ENCODE measurements at places on chromosomes 12 and 14.

DNA sequence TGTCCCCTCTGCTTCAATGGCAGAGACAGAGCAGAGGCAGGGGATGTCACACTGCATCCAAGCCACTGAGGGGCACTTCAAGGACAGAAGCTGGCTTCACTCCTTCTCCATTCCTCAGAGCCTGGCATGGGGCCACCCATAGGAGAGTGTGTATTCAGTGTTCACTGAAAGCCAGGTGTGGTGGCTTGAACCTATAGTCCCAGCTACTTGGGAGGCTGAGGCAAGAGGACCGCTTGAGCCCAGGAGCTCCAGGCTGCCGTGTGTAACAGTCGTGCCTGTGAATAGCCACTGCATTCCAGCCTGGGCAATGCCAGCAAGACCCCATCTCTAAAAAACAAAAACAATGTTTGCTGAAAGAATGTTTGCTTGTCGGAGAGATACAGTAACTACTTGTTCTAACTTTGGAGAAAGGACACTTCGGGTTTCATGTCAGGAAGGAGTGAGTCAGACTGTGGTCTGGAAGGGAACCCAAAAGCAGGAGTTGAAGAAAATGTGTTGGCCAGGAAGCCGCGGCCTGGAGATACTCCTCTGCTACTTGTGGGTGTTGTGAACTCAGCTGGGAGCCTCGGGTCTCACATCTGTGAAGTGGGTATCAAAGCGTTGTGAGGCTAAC lies 43.4 kb downstream of the ELK3 start:
- DNase-seq, result no peak

DNA sequence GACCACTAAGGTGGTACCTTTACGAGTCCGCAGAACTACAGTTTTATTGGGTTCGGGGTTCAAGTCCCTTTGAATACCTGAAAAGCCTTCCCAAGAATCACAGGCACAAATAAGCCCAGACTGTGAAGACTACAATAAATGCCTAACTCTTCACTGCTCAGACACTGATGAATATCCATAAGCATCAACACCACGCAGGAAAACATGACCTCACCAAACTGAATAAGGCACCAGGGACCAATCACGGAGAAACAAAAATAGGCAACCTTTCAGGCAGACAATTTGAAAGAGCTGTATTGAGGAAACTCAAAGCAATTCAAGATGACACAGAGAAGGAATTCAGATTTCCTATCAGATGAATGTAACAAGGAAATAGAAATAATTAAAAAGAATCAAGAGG lies 24.2 kb upstream of the P2RX7 start:
- DNase-seq, result no peak

DNA sequence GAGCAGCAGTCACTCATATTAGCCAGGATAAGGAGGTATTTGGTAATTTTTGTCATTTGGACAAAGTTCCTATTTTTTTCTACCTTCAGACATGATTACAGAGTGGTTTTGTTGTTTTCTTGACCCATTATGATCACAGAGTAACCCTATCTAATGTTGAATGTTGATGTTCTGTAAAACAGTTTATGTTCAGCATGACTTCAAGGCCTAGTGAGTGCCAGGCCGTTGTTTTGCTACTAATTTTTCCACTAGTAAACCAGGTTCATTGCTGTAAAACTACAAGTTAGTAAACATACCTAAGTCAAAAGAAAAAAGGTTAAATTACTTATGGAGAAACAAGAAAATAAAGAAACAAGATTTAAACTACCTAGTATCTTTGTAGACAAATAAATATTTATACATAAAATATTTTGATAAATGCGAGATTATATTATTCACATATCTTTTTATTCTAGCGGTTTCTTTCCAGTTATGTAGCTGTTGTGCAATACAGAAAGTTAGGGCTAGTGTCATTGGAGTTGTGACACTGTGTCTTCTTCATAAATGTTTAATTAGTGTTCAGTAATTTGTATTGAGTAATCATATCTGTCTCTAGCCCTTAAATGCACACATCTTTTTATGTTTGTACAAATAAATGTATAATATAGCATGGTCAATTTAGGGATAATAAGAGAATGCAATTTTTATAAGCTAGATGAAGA lies 16.5 kb downstream of the ETNK1 start:
- DNase-seq, result no peak

DNA sequence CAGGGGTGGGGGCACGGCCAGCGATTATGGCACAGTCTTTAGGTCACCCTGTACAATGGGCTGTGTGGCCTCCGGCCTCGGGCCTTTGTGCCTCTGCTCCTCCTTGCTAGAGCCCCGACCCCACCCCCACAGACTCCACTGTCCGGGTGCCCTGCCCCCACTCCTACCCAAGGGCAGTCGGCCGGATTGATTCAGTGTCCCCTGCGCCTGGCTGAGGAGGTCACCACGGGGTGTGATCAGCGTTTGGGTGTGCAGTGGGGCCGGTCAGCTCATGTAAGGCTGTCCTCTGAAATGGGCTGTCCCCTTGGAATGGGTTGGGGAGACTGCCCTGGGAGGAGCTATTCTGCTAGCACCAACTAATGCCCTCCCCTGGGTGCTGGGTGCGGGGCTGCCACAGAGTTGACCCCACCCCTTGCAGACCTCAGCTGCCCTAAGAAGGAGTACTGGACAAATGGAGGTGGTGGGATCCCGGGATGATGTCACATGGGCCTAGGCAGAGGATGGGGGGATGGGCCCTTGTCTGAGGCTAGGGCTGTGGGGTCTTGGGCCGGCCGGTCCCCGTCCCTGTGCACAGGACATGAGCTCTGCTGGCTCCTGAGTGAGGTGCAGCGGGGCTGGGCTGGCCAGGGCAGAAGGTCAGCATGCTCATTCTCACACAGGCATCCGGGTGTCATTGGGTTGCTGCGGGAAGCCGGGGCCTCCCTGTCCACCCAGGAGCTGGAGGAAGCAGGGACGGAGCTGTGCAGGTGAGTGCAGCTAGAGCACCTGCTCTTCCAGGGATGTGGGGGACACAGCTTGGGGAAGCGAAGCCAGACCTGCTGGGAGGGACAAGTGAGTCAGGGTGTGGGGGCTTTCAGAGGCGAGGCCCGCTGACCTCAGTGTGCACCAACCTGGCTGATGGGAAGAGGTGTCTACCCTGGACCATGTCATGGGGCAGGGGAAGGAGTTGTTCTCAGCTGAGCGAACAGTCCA lies 23.4 kb downstream of the ASPG start:
- DNase-seq, result no peak

DNA sequence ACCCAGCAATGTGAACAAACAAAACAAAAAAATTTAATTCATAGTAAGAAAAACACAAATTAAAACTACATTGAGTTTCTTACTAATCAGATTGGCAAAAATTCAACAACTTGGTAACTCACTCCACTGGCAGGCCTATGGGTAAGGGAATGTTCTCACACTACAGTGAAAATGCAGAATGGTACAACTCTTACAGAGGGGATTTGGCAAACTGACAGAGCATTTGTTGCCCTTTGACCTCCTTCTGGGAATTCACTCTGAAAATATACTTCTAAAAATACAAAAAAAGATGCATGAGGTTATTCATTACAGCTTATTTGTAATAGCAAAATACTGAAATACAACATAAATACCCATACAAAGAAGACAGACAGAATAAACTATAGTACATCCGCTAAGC lies 32.8 kb downstream of the ABCD2 start:
- no peak for DNase-seq

GRCh38 chr12:19615384-19615725 lies 176.1 kb downstream of the AEBP2 start:
- DNase-seq, result peak; percentile 30

- DNase-seq, result no peak
These were observed 137.1 kb upstream of the VRK1 start for GRCh38 chr14:96660123-96660522.

DNA sequence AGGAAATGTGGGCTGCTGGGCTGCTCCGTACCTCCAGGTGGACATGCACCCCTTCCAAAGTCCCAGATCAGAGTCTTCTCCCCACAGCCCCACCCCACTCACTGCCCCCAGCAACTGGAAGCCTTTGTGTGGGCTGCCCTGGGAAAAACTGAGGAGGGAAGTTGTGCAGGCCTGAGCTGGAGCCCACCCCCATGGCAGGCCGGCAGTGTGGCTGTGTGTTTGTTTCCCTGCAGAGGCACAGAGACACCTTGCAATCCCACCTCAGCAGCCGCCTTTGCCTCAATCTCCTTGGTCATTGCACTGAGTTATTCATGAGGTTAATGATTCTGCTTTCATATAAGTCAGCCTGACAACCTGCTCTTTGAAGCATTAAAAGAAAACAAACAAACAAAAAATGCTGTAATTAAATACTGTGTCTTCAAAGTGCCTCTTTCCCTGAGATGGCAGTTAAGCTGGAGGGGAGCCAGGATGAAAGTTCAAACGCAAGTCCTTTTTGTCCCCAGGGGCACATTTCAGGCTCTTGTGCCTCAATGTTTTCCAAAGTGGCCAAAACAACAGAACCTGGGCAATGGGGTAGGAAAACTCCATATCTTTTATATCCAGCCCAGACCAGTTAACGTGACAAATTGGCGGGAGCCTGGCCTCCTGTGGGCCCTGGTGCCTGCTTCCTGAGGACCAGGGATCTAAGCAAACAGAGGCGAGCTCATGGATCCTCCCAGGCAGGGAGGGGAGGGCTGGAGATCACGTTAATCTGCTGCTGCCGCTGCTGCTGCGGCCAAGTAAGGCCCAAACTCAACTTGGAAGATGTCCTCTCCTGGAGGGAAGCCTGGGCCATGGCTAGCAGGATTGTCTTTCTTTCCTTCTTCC lies 51.9 kb upstream of the TSPAN11 start:
- DNase-seq, result no peak

DNA sequence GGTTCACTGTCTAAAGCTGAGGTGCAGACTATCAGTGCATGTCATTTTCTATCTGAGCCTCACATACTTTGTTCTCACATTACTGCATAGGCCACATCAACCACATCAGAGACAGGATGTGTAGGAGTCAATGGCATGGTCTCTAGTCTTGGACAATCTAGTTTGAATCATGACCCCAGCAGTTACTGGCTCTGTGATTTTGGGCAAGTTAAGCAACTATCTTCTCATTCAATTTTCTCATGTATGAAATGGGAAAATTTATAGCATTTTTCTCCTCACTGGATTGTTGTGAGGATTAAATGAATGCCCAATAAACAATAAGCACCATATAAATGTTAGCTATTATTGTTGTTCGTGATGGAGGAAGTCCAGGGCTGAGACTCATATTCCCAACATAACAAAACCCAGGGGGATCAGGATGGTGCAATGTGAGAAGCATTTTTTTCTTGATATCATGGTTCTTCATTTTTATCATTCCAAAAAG lies 432.6 kb downstream of the LRIG3 start:
- no peak for DNase-seq

GRCh38 chr14:29838752-29839151 lies 88.9 kb downstream of the PRKD1 start:
- no peak for DNase-seq

GRCh38 chr12:27984275-27984674 lies 11.7 kb upstream of the PTHLH start:
- no peak for DNase-seq

GRCh38 chr14:36827861-36828260 lies 166.2 kb downstream of the PAX9 start:
- no peak for DNase-seq

- DNase-seq, result no peak
These were observed 158.5 kb downstream of the ZFP36L1 start for GRCh38 chr14:68634332-68634731.

- DNase-seq, result peak; percentile 35
These were observed 28.3 kb downstream of the ATF7IP start for GRCh38 chr12:14393751-14394150.

DNA sequence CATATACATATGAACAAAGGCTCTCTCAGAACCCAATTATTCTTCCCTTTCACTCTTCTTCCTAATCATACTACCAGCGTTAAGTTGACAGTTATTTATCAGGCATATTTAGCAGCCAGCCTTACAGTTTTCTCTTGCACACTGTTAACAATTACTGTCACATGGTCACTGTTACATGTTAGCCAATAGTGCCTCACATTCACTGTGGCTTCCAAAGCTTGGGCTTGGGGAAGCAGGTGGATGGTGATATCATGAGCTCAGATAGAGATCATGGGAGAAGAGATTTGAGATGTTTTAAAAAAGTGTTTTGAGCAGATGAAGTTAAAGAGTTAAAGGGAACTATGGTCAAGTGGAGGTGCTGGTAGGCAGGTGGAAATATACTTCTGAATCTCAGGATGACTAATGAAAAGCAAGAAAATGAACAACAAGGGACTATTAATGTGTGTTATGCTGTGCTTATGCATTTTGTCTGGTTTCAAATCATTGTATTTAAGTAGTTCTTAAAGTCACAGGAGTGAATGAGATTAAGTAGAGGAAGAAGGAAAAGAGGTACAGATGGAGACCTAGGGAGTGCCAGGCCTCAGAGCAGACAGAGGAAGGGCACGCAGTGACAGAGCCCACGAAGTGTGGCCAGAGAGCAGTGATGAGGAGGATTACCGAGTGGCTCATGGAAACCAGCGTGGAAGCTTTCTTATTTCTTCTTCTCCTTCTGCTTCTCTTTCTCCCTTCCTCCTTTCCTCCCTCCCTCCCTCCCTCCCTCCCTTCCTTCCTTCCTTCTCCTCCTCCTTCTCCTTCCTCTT lies 39.6 kb downstream of the BICD1 start:
- DNase-seq, result peak; percentile 44

- DNase-seq, result no peak
These were observed 23.9 kb downstream of the IFNG-AS1 start for GRCh38 chr12:68013181-68013580.

DNA sequence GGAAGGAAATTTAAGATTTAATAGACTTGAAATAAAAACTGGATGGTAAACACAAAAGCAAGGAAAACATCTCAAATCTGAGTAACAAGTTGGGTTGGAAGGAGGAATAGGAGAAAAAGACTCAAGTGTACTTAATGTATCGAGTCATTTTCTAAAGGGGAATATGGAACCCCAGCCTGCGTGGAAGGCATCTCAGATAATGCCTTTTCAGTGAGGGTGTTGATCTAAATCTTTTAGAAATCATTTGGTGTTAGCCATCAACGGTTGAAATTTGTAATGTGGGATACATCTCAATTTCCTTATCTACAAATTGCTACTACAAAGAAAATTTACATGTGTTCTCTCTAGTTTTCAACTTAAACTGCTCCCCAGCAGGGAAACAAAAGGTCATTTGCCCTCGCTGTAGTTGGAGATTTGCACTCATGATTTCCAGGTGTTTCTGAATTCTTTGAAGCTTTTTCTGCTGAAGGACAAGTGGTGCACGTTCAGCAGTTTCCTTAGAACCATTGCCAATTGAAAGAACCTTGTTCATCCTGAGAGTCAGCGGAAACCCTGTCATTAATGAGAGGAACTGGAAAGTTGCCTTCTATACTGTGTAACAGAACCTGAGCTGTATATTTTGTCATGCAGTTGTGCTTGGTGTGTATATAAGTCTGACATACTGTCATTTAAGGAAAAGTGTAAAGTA lies 2.2 kb downstream of the PCBP2 start:
- DNase-seq, result no peak

GRCh38 chr12:49952391-49953055 lies 2.0 kb downstream of the AQP2 start:
- no peak for DNase-seq

- DNase-seq, result peak; percentile 43
These were observed 1.2 kb downstream of the PPP1R12A start for GRCh38 chr12:79933532-79934264.

Measured in G401 (cell line).